Small intestine (tissue), 16 donors: ENCODE measurements at places on chromosomes 6 and 20.

DNA sequence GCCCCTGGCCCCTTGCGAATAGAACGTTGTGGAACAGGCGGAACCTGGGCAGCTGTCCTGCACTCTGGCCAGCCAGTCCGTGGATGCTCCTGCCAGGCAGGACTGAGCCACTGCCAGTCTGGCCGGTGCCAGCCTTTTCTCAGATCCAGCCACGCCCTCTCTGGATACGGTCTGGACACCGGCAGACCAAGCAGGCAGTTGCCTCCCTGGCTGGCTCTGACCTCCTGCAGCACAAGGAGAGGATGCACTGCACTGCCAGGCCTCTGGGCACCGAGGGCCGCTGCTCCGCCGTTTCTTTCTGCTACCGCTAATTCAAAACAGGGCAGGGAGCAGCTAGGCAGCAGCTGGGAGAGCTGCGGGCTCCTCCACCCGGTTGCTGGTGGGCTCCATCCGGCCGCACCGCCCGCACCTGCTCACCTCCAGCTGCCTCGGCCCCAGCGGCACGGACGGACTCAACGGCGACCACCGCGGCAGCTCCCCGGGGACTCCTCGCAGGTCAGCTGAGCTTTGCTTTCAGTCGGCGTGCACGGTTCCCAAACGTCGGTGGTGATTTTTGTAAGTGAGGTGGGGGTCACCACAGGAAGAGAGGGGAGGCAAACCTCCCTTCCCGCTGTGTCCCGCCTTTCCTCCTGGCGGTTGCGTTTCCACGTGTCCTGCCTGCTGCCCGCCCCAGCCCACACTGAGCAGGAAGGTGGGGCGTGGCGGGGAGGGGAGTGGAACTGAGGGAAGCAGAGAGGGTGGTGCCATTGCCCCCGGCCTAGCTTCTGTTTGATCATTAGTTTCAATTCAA is 30.3 kb upstream of the AFDN start:
- peak overlapping the region; percentile 48 for H3K4me3 ChIP-seq
- H3K27ac ChIP-seq: peak overlapping the region; percentile 80
- H3K27me3 ChIP-seq: peaks cover 2% of the 10 kb centered on the region
- peak; percentile 56 for DNase-seq
- no peaks in the 10 kb centered on the region for H3K4me1 ChIP-seq

DNA sequence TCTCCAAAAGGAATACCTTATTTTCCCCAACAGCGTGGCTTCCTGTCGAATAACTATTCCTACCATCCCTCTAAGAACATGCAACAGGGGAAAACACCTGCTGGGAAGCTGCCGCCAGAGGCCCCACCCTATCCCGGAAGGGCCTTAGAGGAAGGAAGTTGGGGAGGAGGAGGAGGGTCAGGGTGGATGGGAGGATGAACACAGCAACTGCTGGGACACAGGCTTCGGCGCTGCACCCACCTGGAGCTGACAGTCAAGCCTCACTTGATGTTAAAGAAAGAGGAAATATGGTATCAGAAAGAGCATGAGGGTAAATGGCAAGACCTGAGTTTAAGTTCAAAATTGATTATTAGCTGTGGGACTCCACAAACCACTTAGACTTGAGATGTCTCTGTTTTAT is 36.5 kb upstream of the RPS6KA2 start:
- no peak overlapping the region for H3K4me3 ChIP-seq
- no peaks in the 10 kb centered on the region for H3K4me1 ChIP-seq
- no peak for DNase-seq

- no peaks in the 10 kb centered on the region for H3K27me3 ChIP-seq
- no peak overlapping the region for H3K4me3 ChIP-seq
- no peak for DNase-seq
These were observed 100.1 kb downstream of the EPB41L2 start for GRCh38 chr6:130962966-130963365.

DNA sequence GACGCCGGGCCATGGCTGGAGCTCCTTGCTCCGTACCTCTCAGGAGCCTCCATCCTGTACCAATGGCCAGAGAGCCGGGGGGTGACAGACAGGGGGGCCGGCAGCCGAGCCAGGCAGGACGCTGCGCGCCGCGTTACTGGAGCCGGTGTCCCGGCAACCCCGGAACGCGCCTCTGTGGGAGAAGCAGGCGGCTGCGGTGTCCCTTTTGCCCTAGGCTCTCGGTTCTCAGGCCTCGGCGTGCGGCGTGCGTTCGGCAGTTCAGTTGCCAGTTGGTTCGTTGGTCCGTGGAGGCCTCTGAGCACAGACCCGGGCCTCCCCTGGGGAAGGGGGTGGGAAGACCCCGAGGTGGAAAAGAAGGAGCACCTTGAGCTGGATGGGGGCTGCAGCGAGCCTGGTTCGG is at the start of gene SPATS1:
Gene SPATS1, plus strand, starts transcription at position 162 of the 400 bp plus-strand sequence. CDS start 446 bp downstream, outside the sequence.
- H3K4me3 ChIP-seq: no peak within 1 kb of the TSS
- DNase-seq: no peak
- no peaks in the 10 kb centered on the region for H3K36me3 ChIP-seq
- peaks cover 4% of the 10 kb centered on the region for H3K27me3 ChIP-seq
- H3K4me1 ChIP-seq: no peaks in the 10 kb centered on the region
- no peak within 1 kb of the TSS for H3K27ac ChIP-seq

GRCh38 chr6:159830501-159831372 is 30.7 kb downstream of the PNLDC1 start:
- no peak overlapping the region for H3K27ac ChIP-seq
- no peak for DNase-seq
- H3K4me3 ChIP-seq: no peak overlapping the region
- H3K36me3 ChIP-seq: no peaks in the 10 kb centered on the region
- H3K4me1 ChIP-seq: no peaks in the 10 kb centered on the region
- H3K27me3 ChIP-seq: peaks cover 2% of the 10 kb centered on the region

GRCh38 chr6:13181393-13181792 is 146.9 kb downstream of the TBC1D7 start:
- H3K4me3 ChIP-seq: no peak overlapping the region
- H3K36me3 ChIP-seq: no peaks in the 10 kb centered on the region
- H3K4me1 ChIP-seq: no peaks in the 10 kb centered on the region
- DNase-seq: no peak

DNA sequence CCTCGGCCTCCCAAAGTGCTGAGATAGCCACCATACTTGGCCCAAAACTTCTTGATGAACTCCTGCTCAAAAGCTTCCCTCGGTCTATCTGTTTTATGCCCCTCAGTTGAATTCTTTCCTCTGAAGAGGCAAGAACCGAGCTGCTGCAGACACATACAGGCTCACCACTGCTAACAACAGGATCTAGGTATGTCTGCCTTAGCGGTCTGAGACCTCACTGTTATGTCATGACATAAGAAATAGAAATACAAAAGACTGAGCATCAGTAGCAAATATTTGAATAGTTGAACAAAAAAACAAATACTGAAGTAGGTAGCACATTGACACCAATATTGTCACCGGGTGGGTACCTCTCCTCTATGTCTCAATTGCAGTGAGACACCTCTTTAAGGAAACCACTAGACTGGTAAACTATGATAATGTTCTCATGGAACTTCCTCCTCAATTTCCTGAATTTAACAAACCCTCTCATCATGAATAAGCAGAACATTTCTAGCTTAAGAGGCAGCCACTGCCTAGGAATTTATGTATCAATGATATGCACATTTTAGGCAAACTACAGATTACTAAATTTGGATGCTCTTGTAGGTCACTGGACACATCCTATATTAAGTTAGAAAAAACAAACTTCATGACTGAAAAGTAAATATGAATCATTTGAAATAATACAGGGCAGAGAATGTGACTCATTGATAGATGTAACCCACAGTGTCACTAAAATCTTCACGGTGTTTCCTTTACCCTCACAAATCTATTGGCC is 9.4 kb upstream of the STXBP5 start:
- no peak overlapping the region for H3K4me3 ChIP-seq
- no peak for DNase-seq
- no peak overlapping the region for H3K27ac ChIP-seq
- no peaks in the 10 kb centered on the region for H3K4me1 ChIP-seq
- no peaks in the 10 kb centered on the region for H3K27me3 ChIP-seq
- H3K36me3 ChIP-seq: no peaks in the 10 kb centered on the region

- H3K4me1 ChIP-seq: no peaks in the 10 kb centered on the region
- H3K4me3 ChIP-seq: no peak overlapping the region
- no peak overlapping the region for H3K27ac ChIP-seq
- peaks cover 15% of the 10 kb centered on the region for H3K27me3 ChIP-seq
These were observed 45.2 kb upstream of the TFAP2A start for GRCh38 chr6:10460096-10460495.
